ENCODE measurements at places on chromosomes 1 and 21. TPM values are rescaled to one million over a fixed set of nuclear protein-coding genes. Genes with fewer than 3 reads are reported as not detected.

DNA sequence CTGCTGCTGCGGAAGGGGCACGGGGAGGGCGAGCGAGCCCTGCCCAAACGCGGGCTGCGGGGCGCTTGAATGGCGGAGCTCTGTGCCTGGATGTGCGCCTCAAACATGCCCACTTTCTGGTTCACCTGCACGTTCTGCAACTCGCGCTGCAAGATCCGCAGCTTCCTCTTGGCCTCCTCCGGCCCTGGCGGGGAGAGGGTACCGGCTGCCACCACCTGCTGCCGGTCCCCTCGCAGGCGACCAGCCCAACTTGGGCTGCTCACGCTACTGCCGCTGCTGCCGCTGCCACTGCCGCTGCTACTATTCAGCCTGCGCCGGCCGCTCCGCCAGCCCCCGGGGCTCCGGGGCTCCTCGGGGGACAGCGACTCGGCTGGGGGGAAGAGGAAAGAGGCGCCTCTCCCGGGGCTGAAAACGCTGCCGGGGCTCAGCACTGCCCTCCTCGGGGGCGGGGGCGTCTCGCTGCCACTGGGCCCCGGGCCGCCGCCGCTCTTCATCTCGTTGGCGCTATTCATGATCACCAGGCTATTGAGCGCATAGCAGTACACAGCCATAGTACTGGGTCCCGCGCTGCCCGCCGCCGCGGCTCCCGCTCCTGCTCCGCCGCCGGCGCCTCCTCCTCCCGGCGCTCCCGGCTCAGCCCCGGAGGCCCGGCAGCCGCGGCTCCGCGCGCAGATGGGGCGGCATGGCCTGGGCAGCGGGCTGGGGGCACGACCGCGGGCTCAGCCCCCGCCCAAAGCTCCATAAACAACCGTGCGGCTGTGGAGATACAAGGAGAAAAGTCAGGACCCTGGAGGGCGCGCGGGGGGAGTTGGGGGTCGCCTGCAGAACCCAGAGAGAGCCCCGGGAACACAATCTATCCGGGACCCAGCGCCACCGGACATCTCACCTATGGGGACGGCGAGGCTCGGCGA lies 1.9 kb downstream of the ITPKB start:
- ATAC-seq, result peak; percentile 85

The GUCA2B gene
- not detected for total RNA-seq

DNA sequence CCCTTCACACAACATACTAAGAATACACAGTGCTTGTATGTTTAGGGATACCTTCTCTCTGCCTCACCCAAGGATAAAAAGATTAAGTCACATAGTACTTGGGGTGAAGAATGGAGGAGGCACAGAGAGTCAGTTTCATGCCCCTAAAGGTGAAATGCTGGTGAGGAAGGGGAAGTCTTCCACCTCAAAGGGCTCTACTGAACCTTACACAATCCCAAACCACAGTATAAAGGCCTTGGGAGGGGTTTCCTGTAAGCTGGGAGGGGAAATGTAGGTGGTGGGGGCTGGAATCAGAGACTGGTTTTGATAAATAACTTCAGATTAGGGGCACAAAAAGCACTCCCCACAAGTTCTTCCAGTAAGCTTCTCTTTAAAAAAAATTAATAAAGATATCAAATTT lies 3.5 kb downstream of the MINDY1 start:
- ATAC-seq, result no peak

DNA sequence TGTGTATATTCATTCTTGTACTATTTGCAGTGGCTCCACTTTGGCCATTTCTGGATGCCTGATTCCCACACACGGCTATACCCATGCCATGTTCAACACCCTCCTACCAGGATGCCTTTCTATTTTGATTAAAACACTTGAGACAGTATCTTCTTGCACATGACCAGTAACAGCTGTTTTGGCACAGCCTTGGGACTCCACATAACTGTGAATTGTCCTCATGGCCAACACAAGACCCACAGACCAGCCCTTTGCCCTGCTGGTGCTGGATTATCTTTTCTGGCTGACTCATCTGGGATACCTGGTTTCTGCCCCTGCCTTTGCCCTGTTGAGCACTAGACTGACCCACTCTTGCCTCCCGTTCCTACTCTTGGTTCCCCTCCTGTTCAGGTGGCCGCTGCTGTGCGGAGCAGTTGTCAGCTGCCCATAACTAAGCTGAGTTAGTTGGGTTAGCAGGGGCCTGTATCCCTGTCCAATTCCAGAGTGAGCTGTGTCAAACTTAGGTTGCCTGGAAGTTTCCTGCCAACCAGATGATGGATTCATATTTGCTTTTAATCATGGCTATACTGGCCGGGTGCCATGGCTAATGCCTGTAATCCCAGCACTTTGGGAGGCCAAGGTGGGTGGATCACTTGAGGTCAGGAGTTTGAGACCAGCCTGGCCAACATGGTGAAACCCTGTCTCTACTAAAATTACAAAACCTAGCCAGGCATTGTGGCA lies 10.8 kb upstream of the EYA3 start:
- ATAC-seq, result no peak

GRCh38 chr1:114032271-114033215 lies 53.3 kb downstream of the OLFML3 start:
- ATAC-seq, result peak; percentile 74

DNA sequence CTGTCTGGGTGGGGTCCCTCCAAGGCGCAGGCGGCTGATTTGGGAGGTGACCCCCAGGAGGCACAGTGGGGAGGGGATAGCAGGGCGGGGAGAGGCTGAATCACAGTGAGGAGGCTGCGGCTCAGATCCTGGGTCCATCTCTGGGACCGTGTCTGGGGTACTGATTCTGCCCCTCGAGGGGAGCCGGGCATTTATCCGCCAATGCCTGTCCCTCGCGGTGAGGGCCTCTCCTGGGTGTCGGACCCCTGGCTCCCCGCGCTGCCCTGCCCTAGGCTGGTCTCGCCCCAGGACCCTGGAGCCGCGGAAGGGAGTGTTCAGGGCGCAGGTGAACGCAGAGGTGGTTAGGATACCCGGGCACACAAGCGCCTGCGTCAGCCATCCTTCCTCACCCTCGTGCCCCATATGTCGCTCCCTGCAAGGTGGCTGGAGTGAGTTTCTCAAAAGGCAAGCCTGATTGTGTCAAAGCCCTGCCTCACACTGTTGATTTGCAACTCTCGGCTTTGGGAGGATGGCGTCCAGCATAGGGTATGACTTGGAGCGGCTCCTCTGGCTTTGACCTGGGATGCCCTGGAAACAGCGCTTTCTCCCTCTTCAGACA lies 530.9 kb downstream of the PTPRU start:
- ATAC-seq, result no peak

The TNFRSF9 gene
- total RNA-seq, result 0.31 TPM

The TRIM46 gene
- total RNA-seq, result 0.91 TPM

The MTF1 gene
- total RNA-seq, result 4.3 TPM

DNA sequence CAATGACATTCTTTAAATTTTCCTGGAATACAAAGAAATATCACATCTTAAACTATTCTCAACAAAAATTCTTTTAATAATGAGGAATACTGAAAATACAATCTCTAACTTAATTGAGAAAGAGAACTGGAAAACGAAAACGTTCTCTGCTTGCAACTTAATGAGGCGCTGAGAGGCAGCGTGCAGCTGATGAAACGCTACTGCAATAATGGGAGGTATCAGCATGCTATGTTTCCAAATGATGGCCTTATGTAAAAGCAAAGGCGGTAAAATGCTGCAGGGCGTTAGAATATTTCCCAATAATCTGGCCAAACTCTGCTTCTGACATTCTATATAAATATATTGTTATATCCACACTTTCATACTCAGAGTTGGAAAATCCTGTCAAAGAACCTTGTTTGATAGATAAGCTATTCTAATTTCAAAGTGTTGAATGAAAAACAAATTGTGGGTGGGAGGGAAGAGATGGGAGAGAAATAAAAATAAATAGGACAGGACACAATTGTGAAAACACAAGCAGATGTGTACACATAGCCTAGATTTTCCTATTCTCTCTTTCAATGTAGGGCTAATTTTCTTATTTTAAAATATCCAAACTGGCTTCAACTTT lies 70.9 kb downstream of the APP start:
- ATAC-seq, result peak; percentile 90

DNA sequence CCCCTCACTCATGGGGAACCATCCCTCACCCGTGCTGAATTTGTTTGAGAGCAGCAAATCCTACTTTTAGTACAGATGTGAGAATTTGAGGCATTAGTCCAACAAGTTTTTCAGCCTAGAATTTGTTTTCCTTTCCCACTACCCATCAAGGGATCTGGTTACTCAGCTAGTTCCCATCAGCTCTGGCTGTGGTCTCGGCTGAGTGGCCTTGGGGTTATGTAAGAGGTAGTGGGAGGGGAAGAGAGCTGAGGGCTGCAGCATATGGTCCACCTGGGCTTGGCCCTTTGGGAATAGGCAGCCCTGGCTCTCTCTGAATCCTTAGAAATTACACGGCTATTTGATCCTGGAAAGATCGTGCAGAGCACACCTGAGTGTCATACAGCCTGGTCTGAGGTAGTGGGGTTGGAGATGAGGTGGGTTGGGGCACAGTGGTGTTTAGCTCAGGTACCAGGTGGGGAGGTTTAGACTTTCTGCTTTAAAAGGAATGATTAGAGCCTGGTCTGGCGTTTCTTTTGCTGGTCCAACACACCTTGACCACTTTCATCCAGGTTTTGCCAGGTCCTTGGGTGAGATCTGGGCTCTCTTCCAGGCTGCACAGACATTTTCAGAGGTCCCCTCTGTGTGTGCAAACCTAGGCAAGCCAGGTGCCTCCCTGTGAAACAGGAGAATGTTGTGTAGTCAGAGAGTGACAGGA lies 4.2 kb downstream of the GSTM4 start:
- ATAC-seq, result peak; percentile 12

GRCh38 chr1:14759042-14759818 lies 160.7 kb downstream of the KAZN start:
- ATAC-seq, result no peak

DNA sequence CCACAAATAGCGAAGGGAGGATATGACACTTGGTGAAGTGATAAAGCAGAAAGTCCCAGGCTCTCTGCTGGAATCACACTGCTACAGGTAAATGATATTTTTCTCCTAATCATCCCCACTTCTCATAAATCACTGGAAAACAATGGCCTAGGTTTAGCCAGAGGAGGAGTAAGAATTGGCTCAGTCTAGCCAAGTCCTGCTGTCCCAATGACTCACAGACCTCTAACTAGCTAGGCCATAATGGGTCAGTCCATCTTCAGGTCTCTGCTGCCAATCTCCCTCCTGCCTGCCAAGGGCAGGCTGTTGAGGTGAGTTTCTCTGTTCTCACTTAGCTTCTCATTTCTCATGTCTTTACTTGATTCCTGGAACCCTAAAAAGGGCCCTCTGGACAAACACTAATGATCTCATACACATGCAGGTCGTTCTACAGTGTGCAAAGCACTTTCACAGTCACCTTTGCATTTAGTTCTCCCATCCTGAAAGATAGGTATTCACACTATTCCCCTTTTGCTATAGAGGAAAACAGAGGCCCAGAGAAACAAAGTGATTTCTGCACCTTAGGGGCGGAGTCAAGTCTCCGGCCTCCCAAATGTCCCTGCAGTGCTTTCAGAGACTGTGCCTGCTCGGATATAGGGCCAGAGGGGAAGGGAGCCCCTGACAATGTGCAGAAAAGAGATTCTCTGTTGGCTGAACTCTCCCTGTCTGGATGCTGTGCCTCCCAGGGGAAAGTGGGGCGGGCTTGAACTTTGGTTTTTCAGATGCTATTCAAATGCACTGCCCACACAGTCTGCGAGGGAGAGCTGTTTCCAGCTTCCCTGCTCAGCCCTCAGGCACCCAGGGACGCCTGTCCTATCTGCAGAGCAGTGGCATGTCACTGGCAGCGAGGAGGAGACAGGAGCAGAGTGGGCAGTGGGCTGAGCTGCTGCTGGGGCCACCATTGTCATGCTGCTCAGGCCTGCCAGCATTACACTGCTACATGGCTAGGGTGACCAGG lies 3.9 kb upstream of the CDK18 start:
- ATAC-seq, result peak; percentile 54

- no peak for ATAC-seq
Observed at GRCh38 chr1:27957655-27958054, 2.1 kb upstream of the XKR8 start.

The LPAR3 gene
- total RNA-seq, result 0.11 TPM

The SPRR3 gene
- not detected for total RNA-seq

DNA sequence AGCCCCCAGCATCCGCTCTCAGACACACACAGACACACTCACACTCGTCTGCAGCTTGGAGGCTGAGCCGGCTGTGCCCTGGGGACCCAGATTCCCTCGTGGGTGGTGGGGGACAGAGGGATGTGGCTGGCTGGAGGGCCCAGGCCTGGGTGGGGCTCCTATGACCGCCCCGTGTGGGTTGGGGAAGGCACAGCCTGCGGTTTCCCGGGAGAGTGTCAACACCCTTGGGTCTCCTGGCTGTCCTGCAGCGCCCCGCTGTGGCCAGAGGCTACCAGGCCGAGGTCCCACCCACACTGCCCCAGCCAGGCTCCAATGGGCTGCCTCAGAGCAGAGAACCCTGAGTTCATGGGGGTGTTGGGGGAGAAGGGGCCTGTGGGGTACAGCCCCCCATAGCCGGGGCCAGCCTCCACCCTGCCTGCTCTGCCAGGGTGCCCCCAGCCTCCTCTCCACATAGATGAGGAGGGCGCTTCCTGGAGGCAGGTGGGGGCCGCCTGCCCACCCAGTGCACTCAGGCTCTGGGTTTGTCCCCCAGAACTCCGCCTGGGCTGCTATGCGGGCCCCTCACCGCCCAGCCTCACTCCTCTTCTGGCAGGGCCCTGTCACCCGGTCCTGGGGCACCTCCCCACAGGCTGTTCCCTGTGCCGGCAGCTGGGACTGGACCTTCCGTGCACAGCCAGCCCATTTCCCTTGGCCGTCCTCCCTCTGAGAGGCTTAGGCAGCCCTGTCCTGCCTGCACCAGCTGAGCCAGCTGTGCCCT lies at the start of gene TTC34:
TTC34 (minus strand) TSS at position 159 of the 757 bp plus-strand sequence. CDS start 866 bp downstream, outside the sequence.
- ATAC-seq, result peak; percentile 97

The PPOX gene
- 60.3 TPM for total RNA-seq

- ATAC-seq, result no peak
Observed at GRCh38 chr1:236397173-236397759, 3.2 kb downstream of the EDARADD start.

- no peak for ATAC-seq
Observed at GRCh38 chr1:69533343-69533742, 34.4 kb upstream of the LRRC7 start.
